Stimulated activated CD8-positive, alpha-beta memory T cell treated with anti-CD3 and anti-CD28 coated beads, Interleukin-4, amount 100 ng/mL, for 1 hour (primary cell): ENCODE measurements at places on chromosomes 6 and 20.

DNA sequence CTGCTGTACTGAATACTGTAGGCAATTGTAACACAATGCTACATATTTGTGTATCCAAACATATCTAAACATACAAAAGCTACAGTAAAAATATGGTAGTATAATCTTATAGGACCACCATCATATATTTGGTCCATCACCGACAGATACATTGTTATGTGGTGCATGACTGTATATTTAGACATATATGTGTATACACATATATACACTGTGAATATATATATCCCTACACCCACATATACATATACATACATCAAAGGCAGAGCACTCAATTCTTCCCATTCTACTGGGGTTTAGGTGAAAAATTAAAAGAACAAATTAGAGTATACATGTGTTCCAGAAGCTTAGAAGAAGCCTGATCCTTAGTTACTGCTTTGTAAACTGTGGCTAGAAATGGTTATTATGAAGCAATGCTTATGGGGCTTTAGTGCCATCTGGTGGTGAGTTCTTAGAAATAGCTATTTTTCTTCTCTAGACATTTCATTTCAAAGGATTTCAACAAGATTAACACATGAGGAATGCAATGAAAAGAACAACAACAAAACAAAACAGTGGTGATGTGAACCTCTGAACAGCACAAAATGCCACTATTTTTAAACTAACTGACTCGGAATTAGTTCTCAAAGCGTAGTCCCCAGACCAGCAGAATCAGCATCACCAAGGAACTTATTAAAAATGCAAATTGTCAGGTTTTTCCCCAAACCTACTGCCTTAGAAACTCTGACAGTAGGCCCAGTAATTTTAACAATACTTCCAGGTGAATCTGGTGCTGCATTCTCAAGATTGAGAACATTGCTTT, 38.0 kb downstream of the PKHD1 start:
- no peak for DNase-seq

DNA sequence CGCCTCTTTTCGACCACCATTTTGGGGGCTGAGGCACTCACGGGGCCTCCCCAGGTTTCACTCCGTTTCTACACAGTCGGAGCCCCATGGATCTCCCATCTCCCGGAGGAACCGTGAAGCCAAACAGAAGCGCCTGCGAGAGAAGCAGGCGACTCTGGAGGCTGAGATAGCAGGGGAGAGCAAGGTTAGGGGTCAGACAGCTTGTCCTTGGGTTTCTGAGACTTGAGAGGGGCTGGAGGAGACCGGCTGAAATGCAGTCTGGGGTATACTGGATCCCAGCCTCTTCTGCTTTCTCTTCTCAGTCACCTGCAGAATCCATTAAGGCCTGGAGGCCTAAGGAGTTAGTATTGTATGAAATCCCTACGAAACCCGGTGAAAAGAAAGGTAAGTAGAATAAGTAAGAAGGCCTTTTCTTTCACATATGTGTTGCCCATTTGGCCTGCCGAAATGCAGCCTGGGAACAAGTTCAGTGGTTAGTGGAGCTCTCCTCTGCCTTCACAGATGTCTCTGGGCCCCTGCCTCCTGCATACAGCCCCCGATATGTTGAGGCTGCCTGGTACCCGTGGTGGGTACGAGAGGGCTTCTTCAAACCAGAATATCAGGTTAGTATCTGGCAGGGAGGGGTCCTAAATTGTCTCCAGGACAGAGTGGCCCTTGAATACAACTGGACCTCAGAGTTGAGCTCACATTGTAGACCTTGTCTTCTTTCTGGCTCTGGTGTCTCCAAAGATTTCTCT, 984 bp downstream of the VARS2 start:
- no peak for DNase-seq

- DNase-seq = no peak
Observed at GRCh38 chr6:26552640-26553188, 14.5 kb downstream of the HMGN4 start.

DNA sequence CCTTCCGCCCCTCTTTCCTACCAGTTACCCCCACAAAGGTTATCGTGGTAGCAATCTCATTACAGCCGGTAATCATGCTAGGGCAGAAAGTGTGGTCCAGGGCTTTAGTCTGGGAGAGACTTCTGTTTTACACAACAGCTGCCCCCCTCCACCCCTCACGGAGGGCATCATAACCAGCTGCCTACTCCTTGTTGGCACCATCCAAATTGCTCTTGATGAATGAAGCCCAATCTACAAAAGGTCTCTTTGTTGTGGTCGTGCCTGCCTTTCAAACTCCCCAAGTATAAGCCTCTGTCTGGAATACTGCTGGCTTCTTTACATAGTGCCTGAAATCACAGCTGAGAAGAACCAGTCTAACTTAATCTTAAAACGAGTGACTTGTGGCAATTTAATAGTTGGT, 157.9 kb downstream of the INSM1 start:
- no peak for DNase-seq

- no peak for DNase-seq
Observed at GRCh38 chr20:57732226-57732625, 22.4 kb upstream of the PMEPA1 start.

- DNase-seq = no peak
Observed at GRCh38 chr6:168332020-168332419, 12.4 kb upstream of the DACT2 start.

DNA sequence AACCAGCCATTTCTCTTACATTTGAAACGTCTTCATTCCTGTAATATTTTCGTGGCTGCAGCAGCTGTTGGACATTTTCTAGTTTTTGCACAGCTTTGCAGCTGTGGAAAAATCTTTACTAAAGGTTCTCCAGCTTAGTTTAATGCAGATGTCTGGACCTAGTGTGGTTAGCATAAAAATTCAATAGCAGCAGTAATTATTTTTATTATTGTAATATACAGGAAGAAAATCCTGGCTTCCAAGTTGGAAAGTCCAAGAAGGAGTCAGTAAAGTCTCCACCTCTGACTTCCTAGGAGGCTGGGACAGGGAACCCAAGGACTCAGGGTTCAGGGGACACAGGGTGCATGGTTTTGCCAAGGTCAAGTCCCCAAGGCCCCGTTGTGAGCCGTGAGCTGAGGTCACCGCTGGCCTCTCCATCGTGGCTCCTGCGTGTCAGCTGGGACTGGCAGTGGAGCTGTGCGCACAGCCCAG, 230.6 kb downstream of the FNDC1 start:
- DNase-seq = no peak

DNA sequence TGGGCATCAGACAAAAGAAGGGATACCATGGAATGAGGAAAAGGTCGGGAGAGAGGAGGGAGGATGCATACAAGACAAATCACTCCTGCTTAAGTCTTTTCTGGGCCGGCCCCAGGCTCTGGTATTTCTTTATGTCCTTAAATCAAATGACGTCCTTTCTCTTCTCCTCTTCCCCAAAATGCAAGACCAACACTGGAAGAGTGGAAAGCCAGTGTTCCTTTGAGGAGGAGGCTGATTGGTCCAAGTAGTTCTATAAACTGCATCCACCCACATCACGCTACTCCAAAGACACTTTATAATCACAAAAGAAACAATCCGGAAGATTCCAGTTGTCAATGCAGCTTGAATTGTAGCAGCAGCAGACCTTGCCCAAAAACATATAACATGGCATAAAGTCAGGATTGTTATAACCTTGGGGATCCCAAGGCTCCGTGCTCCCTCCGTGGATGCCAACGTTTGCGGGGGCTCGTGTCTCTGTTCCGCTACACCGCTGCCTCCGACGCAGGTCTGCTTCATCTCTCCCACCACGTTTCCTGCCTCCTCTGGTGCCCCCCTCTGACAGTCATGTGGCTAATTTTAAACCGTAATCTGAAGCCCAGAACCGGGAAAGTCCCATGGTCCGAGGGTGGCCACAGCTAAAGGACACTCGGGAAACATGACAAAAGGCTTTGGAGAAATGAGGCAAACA, 47.1 kb downstream of the MCUR1 start:
- peak; percentile 18 for DNase-seq

DNA sequence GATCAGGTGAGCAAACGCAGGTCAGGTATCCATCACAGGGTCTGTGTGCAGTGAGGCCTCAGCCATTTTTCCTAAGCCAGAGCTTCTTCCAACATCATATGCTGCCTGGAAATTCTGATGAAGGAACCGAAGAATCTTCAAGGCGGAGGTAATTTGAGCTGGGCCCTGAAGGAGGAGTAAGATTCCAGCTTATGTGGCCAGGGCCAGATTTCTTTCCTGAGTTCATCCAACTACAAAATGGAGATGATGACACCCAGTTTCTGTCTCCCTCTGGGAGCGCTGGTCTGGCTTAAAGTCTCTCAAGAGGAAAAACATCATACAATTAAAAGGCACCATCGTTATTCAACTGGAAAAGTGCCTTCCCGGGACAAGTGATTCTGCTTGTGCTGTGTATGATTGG, 6.9 kb upstream of the MANBAL start:
- no peak for DNase-seq

DNA sequence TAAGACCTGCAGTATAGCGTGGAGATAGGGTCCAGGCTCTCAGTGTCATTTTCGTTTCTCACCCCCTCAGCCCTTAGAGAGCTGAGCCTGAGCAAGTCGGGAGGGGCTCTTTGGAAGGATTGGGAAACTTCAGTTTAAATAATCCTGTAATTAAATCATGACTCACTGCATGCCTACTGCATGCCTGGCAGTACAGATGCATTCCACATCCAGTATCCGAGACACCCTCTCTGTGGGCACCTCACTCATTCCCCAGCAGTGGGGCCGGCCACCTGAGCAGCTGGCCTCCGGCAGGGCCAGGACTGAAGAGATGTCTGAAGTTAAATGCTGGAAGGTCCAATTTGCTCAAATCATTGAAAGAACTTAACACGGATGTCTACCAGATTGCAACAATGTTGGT, 316.6 kb downstream of the THBS2 start:
- DNase-seq = no peak

GRCh38 chr6:25835442-25836283, 3.8 kb upstream of the SLC17A1 start:
- DNase-seq = no peak

- DNase-seq = no peak
Observed at GRCh38 chr6:46896871-46897270, 24.9 kb downstream of the ADGRF5 start.

DNA sequence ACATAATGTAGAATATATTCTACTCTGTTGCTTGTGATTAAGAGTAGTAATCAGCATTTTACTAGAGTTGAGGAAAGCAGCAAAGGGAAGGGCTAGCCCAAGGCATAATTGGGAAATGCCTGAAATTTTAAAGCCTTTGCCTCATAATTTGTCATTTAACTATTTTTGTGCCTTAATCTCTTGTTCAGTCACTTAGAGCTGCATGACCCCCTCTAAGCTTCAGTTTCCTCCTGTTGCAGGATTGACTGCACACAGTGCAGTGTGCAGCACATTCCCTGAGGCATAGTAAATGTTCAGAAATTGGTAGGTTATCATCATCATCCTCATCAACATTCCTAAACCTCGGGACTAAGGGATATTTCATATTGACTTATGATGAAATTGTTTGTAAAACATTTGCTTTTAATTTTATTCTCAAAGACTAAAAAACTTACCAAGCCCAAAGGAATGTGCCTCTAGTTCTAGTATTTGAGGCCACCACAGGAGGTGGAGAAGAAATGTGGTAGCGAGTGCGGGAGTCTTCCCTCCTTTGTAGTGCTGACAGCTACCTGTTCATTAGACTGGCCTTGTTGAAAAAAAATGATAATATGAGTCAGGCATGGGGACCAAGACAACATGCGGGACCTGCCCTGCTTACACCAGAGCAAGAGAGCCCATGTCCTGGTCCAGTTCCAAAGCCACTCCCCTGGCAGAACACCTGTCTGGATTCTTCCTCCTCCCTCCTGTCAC, 14.8 kb upstream of the TENT5A start:
- DNase-seq = no peak

GRCh38 chr6:122422614-122423267, 23.3 kb downstream of the HSF2 start:
- DNase-seq = no peak

GRCh38 chr6:54519161-54519560, 210.9 kb downstream of the TINAG start:
- DNase-seq = no peak

- no peak for DNase-seq
Observed at GRCh38 chr6:141492521-141493284, 640.0 kb upstream of the GJE1 start.

DNA sequence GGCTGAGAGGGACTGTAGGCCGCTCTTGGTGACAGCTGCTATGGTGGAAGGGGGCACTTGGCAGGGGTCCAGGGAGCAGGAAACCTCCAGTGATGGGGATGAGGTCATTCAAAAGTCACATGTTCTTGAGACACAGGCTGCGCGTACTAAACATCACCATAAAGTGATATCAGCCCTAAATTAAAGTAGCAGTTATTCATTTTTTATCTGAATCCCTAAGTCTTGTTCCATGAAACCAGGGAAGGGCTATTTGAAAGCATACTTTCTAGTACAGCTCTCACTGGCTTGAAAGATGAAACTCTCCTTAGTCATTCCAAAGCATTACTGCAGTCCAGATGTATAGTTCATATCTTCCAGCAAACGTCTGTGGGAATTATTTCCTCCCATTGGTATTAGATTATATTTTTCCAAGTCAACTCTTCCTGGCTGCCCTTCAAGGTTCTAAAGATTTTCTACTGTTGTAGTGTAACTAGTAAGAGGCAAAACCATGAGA, 373.1 kb downstream of the CD109 start:
- DNase-seq = no peak

- DNase-seq = no peak
Observed at GRCh38 chr20:62296724-62297448, 5.9 kb upstream of the ADRM1 start.

GRCh38 chr20:17357238-17357637, 130.4 kb downstream of the PCSK2 start:
- DNase-seq = no peak

DNA sequence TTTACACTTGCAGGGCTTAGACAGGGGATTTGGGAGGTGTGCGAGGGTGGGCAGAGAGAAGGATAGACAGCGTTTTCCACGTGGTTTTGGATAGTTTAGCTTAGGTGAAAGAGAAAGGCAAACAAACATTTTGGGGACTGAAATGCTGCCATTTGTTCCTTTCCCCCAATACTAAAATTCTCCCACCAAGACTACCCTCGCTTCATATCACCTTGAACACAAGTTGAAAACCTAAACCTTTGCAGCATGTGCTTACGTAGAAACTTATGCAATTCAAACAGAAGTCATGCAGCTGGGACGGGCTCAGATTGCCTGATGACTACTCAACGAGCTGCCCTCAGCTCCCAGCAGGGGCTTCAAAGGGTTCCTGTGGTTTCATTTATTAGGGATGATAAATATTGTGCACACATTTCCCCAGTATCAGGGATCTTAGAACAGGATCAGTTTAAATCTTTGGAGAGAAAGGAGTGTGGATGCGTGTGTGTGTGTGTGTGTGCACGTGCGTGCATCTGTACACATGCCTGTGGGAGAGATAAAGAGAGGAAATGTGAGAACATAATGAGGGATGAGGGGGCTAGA, 77.3 kb downstream of the SLC22A23 start:
- no peak for DNase-seq
